ENCODE measurements at places on chromosomes 4 and X.

- no peak for DNase-seq
Observed at GRCh38 chr4:5770051-5770450, 59.0 kb downstream of the EVC start.

GRCh38 chrX:94850811-94851210 is 1176.8 kb downstream of the FAM133A start:
- no peak for DNase-seq

- no peak for DNase-seq
Observed at GRCh38 chrX:124862301-124862700, 457.4 kb upstream of the TEX13C start.

DNA sequence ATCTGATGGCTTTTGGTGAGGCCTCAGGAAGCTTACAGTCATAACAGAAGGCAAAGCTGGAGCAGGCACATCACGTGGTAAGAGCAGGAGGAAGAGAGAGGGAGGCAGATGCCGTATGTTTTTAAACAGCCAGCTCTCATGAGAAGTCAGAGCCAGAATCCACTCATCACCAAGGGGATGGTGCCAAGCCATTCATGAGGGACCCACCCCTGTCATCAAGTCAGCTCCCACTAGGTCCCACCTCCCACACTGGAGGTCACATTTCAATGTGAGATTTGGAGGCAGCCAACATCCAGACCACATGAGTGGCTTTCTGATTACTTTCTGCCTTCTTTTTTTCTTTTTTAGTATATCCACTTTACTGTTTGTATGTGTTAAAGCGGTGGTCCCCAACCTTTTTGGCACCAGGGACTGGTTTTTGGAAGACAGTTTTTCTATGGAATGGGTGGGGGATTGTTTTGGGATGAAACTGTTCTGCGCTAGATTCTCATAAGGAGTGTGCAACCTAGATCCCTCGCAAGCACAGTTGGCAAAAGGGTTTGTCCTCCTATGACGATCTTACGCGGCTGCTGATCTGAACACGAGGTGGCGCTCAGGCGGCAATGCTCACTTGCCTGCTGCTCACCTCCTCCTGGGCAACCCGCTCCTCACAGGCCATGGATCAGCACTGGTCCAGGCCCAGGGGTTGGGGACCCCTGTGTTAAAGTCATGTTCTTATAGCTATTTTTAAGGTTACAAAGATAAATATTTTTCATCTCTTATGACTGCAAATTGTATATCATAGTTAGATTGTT is 61.7 kb downstream of the SLIT2 start:
- no peak for DNase-seq

Data from KBM-7 (cell line).